Aorta (tissue), 5 donors: ENCODE measurements at places on chromosomes 11 and 22. TPM values are rescaled to one million over a fixed set of nuclear protein-coding genes. Genes with fewer than 3 reads are reported as not detected.

TREH gene
- not detected for total RNA-seq

NRGN gene
- 41.1 TPM for total RNA-seq

OR51G2 gene
- not detected for total RNA-seq

SAA4 gene
- 0.84 TPM for total RNA-seq

HORMAD2 gene
- total RNA-seq = not detected

OR4D5 gene
- not detected for total RNA-seq

MS4A15 gene
- not detected for total RNA-seq

GRCh38 chr11:131044851-131045250 is 128.6 kb upstream of the SNX19 start:
- no peak for DNase-seq

GRCh38 chr11:120637131-120637530 is 125.6 kb downstream of the GRIK4 start:
- DNase-seq = peak; percentile 20

DNA sequence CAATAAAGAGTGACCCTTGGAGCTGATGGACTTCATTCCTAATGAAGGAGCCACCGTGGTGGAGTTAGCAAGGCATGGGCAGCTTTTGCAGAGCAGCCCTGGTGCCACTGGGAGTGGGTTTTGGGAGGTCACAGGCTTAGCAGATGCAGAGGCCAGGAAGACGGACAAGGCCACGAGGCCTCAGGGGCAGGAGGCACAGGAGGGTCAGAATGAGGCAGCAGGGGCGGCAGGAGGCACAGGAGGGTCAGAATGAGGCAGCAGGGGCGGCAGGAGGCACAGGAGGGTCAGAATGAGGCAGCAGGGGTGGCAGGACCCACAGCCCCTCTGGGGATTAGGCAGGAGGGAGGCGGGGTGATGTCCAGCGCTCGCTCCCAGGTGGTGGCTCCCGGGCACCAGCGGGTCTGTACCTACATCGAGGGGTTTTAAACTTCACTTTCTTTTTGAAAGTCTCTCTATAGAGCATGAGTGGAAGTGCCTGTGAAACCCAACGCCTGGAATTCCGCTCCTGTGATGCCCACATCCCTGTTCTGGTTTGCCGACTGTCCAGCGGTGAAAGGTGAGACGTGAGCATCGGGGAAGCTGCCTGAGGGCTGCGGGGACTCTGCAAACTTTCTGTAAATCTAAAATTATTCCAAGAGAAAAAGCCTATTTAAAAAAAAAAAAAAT is 521.6 kb downstream of the BRD1 start:
- DNase-seq = no peak

GRCh38 chr11:11969380-11970215 is 38.8 kb downstream of the DKK3 start:
- DNase-seq = no peak

- DNase-seq = no peak
These were observed 269.6 kb downstream of the MN1 start for GRCh38 chr22:27531782-27532530.
